ENCODE measurements at places on chromosomes 13 and 19.

DNA sequence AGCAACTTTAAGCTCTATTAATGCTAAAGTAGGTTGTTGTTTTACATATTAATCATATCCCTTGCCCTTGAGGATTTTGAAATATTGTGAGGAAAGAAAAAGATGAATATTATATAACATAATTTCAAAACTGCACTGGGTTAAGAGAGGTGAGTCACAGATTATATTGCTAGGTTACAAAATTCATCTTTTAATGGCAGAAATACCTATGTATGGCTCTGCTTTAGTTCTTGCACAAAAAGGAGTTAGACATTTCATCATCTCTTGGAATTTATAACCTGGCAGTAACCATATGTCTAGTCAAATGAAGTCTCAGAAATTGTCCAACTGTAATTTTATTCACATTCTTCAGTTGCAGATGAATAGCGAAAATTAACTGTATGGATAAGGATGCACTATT lies 2041.1 kb downstream of the OLFM4 start:
- no peak for DNase-seq

DNA sequence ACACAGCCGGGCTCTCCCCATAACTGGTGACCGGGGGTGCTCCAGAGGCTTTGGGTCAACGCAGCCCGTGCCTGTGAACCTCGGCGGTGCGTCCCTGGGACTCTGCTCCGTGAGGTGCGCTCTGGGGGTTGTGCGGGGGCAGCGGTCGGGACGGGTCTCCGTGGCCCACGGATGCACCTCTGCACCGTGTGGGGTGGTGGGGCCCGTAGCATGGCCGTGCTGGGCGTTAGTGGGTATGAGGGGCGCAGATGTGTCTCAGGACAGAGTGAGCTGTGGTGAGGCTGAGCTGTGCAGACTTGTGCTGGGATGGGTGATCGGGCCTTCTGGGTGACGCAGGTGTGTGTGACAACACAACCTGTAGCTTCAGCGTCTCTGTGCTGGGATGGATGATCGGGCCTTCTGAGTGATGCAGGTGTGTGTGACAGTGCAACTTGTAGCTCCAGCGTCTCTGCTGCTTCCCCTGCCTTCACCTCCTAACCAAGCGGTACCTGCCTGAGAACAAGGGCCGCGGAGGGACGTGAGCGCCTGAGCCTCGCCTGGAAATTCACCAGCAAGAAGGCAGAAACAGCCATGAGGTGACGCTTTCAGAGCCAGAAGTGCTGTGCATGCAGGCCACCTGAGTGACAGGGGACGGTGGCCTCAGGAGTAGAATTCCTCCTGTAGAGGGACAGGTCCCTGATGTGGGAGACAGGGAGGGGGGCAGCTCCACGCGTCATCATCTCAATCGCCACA lies 599 bp downstream of the ZNF331 start:
- no peak for DNase-seq

GRCh38 chr13:90485436-90485835 lies 862.1 kb upstream of the MIR17HG start:
- DNase-seq: no peak

DNA sequence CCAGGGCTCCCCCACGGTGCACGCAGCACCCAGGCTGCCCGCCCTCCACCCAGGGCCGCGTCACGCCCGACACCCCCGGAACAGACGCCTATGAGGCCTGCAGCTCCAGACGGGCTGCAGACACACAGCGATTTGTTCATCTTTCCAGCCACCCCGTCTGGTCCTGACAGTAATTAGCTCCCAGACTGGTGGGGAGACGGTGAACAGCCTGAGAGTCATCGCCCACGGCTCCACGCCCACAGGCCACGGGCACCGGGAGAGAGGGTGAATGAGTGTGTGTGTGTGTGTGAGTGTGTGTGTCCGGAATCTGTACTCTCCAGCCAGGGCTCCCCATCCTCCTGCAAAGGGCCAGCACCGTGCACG lies 18.1 kb downstream of the GADD45B start:
- no peak for DNase-seq

DNA sequence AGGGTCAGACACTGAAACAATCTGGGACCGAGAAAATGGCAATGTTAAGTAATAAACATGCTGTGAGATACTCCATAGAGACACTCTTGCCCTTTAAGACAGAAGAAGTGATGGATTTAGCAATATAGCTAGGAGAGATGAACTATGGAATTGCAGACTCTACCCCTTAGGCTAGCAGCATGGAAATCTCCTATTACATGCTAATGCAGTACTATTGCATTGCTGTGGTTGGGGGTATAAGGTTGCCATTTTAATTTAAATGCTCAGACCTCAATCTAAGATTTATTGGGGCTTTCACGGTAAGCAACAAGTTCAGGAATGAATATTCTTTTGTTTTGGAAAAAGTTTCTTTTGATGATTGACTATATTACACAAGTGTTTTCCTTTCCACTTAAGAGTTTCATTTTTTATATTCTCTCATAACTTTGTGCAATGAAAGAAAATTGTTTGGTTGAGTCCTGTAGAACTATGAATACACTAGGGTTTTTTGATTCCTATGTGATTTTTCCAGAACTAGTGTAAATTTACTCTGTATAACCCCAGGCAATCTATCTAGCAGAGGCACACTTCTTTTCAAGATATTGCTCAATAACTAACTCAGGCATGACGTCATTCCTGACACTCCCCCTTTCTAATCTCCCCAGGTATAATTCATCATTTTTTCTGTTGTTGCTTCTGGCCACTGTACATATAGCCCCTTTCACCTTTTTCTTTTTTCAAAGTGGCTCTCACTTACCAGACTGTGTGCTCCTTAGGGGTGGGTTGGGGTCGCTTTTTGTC lies 394.7 kb upstream of the KLF12 start:
- DNase-seq: no peak

DNA sequence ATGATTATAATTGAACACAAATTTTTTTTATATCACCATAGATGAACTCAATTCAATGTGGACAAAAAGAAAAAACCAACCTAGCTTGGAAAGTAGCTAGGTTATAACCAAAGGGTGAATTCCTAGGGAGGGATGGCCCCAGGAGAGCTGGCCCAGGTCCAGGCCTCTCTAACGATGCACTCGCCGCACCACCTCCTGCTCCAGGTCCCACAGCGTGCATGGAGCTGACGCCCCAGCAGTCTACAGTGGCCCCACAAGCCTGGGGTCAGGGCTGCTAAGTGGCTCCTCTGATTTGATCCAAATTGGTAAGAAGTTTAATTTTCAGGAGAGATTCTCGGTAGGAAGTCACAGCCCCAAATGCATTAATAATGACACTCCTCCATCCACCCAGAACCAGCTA lies 48.8 kb downstream of the TSHZ3 start:
- DNase-seq: no peak

DNA sequence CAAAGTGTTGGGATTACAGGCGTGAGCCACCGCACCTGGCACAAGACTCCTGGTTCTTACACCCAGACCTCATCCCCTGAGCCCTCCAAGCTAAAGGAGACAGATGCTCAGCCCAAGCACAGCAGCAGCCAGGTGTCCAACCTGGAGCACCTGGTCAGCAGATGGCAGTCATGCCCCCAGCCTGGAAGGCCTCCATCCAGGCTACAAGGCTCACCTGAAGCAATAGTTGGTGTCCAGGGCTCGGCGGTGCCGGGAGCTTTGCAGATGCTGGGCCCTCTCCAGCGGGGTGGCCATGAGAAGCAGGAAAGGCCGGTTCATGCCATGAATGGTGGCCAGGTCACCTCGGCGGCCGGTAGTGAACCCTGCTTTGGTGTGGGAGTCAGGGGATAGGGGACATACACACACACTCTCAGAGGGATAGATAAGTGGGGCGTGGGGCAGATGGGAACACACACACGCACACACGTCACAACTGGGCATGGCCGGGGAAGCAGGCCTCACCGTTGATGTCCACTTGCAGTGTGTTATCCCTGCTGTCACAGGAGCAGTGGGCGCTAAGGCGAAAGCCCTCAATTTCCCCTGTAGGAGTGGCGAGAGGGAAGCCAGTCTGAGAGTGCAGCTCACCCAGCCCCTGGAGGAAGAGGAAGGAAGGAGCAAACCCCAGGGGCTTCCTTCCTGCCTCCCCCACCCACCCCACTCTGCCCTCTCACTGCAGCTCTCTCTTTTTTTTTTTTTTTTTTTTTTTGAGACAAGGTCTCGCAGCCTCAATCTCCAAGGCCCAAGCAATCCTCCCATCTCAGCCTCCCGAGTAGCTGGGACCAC lies 11.8 kb downstream of the TGFB1 start:
- DNase-seq: no peak

DNA sequence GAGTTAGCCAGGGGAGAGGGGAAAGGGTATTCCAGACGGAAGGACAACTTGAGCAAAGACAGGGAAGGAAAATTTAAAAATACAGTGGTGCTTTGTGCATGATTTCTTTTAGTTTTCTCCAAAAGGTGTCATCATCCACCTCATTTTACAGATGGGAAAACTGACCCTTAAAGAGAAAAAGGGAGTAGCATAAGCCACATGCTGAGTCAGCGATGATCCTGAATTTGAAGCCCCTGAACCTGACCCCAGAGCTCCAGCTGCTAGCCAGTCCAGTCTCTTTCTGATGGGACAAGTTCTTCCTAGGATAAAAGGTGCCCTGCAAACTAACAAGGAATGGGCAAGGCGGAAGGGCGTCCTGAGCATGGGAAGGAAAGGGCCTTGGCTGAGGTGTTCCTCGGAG lies 10.3 kb downstream of the CABP5 start:
- no peak for DNase-seq

DNA sequence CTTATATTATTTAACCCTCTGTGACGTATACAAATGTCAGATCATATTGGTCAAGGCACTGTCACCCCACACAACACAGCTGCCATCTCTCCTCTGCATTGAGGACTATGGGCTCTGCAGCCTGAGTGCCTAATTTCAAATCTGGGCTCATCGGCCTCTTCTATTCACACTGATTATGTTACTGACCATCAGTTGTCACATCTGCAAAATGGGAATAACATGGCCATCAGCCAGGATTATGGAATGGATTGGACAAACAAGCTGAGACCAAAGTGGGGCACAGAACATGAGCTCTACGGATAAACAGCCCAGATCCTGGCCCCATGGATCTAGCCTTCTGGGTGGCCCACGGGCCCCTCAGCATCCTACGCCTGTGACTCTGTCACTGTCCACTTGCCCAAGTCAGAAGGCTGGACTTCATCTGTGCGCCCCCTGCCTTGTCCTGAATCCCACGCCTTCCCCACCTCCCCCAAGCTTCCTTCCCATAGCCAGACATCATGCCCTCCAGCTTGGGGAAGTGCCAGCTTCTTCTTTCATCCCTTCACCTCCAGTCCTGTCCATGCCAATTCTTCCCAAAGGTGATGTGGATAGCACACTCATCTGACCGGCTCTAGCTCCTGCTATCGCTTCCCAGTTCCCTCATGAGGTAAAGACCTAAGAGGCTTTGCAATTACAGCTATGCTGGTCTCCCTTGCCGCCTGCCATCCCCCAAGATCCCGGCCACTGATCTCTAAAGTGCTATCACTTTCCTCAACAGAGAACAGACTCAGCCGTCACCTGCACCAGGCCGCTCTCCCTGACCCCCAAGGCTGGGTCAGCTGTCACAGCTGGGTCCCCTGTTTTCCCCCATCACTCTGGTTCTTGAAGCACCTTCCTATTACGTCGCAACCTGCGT lies 872 bp downstream of the FARSA start:
- DNase-seq: no peak

GRCh38 chr19:6048348-6048747 lies 62.0 kb downstream of the RFX2 start:
- no peak for DNase-seq

GRCh38 chr19:23071147-23071511 lies 45.7 kb upstream of the ZNF730 start:
- DNase-seq: no peak

- DNase-seq: no peak
These were observed 56.5 kb downstream of the GADD45B start for GRCh38 chr19:2532252-2533071.

DNA sequence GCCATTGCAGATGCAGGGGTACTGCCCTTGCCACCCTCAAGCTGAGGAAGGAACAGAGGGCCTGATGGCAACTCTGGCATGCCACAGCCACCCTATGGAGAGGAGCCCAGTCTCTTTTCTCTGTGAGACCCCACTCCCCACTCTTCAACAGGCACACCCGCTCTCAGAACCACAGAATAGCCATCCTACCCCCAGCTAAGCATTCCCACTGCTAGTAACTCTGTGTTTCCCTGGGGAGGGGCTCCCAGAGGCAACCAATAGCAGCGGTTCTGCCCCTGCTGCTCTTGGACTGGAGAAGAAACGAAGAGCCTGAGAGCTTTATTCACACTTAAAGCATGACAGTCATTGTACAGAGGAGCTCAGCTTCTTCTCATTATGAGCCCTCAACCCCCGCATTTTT lies 49.3 kb downstream of the UBL3 start:
- no peak for DNase-seq

DNA sequence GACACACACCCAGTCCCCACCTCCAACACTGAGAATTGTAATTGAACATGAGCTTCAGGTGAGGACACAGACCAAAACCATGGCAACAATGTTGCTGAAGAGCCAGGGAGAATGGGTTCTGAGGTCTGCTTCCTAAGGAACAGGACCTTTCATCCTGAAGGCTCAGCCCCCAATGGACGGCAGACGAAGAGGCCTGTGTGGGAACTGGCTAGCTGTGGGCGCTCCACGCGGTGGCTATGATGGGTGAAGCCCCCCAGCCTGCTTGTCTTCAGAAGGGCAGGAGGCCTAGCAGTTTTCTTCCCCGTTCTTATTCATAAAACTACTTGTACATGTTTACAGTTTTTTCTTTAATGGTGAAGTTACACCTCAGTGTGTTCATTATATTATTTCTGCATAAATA lies 136.1 kb upstream of the SPACA7 start:
- DNase-seq: no peak

Measured in NCI-H2081 treated with DMSO at 0.1 percent for 48 hours (cell line).